Astrocyte (in vitro differentiated cells and primary cell): ENCODE measurements at places on chromosomes 16 and 17. TPM values are rescaled to one million over a fixed set of nuclear protein-coding genes. Genes with fewer than 3 reads are reported as not detected.

Gene FBXL16
- total RNA-seq = 3.7 and 5.2 TPM in 2 replicates

Gene SLC6A4
- not detected in 2 replicates for total RNA-seq

Gene TNS4
- not detected in 2 replicates for total RNA-seq

Gene ZNF830
- 8.6 and 12.1 TPM in 2 replicates for total RNA-seq

Gene ASPHD1
- 43.3 and 44.8 TPM in 2 replicates for total RNA-seq

Gene ABCA9
- 0.16 TPM in 1 of 2 replicates, not detected in the other for total RNA-seq

Gene CCL18
- total RNA-seq = not detected in 2 replicates

Gene C17orf78
- total RNA-seq = not detected in 2 replicates

DNA sequence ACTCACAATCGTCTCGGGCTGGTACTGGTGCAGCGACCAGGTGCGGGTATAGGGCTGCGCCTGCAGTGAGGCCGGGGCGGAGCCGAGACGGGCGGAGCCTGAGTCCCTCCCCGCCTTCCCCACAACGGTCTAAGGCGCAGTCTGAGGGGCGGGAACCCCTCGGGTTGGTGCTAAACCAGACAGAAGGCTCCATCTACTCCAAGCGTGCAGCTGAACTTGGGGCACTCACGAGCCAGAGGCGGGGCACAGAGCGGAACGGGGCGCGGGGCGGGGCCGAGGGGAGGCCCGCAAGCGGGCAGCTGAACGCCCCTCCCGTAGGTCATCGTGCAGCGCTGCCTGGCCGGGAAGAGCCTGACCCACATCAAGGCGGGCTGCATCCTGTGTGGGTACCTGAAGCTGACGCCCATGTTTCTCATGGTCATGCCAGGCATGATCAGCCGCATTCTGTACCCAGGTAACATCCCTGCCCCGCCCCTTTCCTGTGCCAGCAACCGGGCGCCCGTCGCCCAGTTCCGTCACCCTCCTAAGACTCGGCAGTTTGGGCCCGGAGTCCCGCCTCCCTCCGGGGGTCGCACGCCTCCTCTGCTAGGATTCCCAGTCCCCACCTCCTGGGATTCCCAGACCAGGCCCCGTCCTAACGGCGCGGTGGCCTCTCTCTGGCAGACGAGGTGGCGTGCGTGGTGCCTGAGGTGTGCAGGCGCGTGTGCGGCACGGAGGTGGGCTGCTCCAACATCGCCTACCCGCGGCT is 5.0 kb downstream of the SLC5A2 start:
- no peak for DNase-seq

- DNase-seq = no peak
Measured at GRCh38 chr17:4108397-4108796, 34.4 kb downstream of the ZZEF1 start.

DNA sequence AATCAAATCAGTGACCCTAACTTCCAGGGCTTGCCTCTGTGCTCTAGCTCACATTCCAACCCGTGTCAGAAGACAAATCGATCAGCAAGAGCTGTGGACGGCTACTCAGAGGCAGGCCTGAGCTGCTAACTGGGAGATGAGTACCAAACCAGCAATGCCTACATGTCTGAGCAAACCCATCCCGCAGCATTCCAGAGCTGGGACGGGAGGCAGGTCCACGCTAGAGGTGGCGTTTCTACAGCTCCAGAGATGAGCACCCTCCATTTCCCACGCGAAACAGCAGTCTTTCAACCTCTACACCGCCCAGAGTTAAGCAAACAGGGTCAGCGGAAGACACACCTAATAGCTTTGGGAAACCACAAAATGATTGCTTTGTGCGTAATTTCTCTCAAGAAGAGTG is 6.5 kb downstream of the NXN start:
- peak; percentile 58 for DNase-seq

GRCh38 chr17:39199820-39200069 is 338 bp upstream of the RPL19 start:
- peak; percentile 90 for DNase-seq

- no peak for DNase-seq
Measured at GRCh38 chr16:57310801-57311200, 26.3 kb upstream of the PLLP start.

DNA sequence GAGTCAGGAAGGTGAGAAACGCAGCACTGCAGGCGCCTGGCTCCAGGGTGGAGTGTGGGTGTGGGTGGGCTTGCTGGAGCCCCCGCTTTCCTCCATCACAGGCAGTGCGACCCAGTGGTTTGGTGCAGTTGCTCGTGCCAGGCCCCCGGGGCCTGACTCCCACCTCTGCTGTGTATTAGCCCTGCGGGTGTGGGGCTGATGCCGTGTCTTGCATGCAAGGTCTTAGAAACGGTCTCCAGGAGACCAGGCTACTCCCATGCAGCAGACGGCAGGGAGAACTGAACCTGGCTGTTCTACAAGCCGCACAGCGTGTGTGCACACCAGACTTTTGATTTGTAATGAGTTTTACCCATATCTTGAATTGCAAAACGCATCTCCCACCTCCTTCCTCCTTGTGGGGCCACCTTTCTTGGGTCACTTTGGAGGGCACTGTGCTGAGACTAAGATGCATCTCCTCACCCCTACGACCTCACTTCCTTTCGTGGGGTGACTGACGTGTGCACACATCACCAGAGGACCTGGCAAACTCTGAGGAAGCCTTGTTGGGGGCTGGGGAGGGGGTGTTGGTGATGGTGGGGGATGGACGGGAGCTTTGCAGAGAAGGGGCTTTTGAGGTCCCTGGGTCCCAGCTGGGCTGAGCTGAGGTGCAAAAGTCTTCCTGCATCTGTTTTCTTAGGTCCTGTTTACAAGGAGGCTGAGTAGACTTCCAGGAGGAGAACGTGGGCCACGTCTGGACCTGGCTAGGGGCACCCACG is 101.8 kb upstream of the TNRC6C start:
- no peak for DNase-seq

- DNase-seq = no peak
Measured at GRCh38 chr16:79089735-79090284, 510.7 kb downstream of the MAF start.

DNA sequence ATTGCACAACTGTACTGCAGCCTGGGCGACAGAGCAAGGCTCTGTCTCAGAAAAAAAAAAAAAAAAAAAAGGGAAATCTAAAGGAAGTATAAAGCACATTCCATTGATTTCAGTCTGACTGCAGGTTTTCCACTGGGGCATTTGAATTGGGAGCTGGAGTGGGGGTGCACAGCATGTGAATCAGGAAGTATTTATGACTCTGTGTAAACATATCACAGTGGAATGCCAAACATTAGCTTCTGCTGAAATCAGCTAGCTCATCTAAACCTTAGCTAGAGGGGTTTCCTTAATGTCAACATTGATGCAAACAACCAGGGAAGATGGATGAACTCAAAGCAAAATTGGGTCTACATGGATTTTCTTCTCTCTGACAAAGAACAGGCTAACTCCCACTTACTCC is 641.0 kb upstream of the EEF2KMT start:
- DNase-seq = no peak

DNA sequence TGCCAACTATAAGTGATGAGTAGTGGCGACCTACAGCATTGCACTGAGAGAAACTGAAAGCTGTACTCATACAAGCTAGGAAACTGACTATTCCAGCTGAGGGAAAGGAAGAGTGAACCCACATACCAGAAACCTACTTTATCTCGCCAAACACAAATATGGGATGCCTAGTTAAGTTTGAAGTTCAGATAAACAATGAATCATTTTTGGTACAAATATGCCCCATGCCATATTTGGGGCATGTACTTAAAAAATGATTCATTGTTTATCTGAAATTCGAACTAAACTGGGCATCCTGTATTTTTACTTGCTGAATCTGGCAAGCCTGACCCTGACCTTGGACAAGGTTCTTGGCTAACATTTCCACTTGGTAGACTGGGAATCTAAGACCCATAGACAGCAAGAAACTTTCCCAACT is 527.8 kb upstream of the PSMD7 start:
- DNase-seq = no peak

GRCh38 chr17:43090022-43090421 is 35.1 kb downstream of the BRCA1 start:
- no peak for DNase-seq
